ENCODE measurements at places on chromosomes 16 and 17.

GRCh38 chr17:8900626-8901585, 33.4 kb upstream of the PIK3R6 start:
- DNase-seq, result no peak

- DNase-seq, result no peak
These were observed 18.3 kb upstream of the CCL5 start for GRCh38 chr17:35898283-35899070.

DNA sequence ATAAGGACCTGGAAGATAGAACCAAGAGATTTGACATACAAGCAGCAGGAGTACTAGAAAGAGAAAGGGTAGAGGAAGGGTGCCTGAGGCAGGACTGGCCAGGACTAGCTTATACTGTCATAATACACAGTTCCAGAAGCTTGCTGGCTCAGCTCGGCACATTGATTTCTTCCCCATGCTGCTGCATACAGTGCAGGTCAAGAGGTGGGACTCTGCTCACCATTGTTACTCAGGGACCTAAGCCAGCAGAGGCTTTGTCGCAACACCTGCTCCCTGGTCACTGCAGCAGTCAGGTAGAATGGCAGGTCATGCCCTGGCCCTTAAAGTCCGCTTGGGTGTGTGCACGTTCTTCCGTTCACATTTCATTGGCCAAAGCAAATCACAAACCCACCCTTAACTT, 32.8 kb downstream of the LDHD start:
- DNase-seq, result no peak

GRCh38 chr16:88900662-88901052, 34.2 kb upstream of the PABPN1L start:
- DNase-seq, result no peak

GRCh38 chr16:20610892-20611349, 34.8 kb upstream of the ACSM2B start:
- no peak for DNase-seq

DNA sequence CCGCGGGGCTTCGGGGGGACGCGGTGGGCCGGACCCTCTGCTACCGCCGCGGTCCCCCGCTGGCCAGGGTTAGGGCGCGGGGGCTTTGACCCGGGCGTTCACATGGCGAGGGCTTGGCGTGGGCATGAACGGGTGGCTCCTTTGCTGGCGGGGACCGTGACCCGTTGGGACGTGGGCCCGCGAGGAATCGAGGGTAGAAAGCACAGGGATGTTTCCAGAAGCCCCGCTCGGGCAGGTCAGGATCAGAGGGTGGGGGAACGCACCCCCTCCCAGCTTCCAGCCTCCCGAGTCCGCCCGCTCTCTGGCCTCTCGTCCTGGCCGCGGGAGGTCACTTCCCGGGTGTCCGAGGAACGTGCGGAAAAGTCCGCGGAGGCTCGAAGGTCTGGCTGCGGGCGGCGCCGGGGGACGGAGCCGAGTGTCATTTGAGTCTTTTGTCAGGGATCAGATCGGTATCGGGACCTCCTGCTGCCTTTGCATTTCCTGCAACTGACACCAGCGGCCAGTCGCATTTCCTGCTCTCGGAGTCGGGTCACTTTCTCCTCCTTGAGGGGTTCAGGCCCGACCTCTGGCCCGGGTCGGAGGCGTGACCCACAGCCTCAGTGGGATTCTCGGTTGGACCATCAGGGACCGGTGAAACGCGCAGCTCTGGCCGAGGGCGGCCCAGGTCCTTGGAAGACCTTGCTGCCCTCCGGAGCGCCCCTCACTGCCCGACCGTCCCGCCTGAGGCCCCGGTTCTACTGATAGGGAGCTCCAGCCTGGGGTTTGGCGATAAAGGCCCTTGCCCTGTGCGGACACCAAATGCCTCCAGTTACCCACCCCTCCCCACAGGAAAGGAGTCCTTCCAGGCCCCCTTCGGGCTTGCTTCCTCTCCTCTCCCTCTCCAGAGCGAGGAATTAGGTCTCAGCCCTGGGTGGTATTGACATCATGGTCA, 702 bp upstream of the WNT3 start:
- DNase-seq, result no peak

GRCh38 chr16:51888534-51888933, 658.4 kb downstream of the TOX3 start:
- no peak for DNase-seq

GRCh38 chr17:65552214-65552613, 9.2 kb downstream of the AXIN2 start:
- no peak for DNase-seq
